Stimulated activated CD4-positive, alpha-beta T cell treated with anti-CD3 and anti-CD28 coated beads, Interleukin-4, amount 100 ng/mL, for 1 hour (primary cell): ENCODE measurements at places on chromosomes 3 and 15.

DNA sequence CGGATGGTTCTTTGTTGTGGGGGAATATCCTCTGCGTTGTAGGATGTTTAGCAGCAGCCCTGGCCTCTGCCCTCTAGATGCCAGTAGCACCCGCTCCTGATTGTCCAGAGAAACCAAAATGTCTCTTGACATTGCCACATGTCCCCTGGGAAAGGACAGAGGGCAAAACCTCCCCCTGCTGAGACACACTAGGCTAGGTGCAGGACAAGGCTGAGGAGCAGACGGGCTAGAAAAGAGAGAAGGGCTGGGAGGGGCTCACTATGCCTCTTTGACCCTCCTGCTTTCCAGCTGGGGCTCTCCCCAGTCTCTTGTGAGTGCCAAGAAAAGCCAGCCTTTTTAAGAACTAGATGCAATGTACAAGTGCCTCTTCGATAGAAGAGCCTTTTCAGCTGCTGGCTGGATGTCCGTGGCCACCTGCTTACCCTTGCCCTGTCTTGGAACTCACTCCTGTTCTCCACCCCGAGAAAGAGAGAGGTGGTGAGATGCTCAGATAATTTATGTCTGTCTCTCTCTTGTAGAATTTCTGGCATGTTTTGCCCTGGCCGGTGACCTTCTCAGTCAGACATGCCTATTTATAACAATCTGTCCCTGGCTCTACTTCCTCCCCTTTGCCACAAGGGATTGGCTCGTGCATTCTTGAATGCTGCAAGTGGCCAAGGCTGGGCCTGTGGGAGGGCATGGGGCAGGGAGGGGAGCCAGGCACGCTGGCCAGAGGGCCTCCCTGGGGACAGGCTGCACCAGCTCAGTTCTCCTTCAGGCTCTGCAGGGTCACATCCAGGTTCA is 142.6 kb downstream of the RPLP1 start:
- no peak for DNase-seq

- DNase-seq, result no peak
Measured at GRCh38 chr3:71926262-71926600, 141.3 kb upstream of the PROK2 start.

GRCh38 chr3:128394033-128394432 is 72.7 kb downstream of the DNAJB8 start:
- DNase-seq, result no peak

DNA sequence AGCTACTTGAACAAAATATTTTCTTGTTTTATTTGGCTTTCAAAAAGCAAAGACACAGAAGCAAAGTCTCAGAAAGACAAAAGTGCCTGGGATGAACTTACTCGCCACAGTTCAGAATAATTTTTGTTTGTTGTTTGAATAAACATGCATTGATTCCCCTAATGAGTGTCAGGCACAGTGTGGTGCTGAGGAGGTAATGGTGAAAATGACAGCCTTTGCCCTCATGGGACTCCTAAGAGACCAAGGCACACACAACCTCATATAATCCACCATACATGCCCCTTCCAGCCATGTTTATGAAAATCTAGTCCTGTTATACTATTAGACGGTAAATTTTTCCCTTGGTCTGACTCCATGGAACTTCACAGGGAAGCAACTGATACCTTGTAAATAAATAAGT is 2.5 kb downstream of the GOLIM4 start:
- no peak for DNase-seq

- no peak for DNase-seq
Measured at GRCh38 chr3:151561878-151562277, 101.0 kb upstream of the IGSF10 start.

DNA sequence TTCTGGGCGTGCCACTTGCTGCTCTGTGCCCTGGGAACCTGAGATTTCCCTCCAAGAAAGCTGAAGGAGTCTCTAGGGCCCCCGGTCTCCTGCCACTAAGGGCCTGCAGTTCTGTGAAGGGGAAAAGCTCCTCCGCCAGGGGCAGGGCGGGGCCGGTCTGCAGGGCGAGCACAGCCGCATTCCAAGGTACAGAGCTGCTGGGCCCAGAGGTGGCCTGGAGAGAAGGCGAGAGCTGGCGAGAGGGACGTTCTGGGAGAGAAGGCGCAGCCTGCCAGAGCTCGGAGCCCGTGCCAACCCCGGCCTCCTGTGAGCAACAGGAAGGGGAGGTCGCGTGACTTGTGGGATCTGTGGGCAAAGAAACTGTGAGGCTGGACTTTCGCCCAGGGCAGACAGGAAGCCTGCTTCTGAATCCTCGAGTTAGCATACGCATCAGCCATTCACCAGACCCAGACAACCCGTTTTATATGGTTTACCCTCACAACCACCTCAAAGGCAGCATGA is 500.4 kb downstream of the SHQ1 start:
- DNase-seq, result peak; percentile 58

- DNase-seq, result no peak
Measured at GRCh38 chr15:28129231-28129848, 30.2 kb upstream of the OCA2 start.
